ENCODE measurements at places on chromosomes 2 and 18. TPM values are rescaled to one million over a fixed set of nuclear protein-coding genes. Genes with fewer than 3 reads are reported as not detected.

Gene ADD2
- total RNA-seq, result 3.4 TPM

Gene TUBA4B
- total RNA-seq, result 0.72 TPM

Gene FOXD4L1
- total RNA-seq, result 0.96 TPM

Gene SPP2
- not detected for total RNA-seq

Gene PRKAG3
- not detected for total RNA-seq

Gene ABCB11
- 7.9 TPM for total RNA-seq

Gene TRIM54
- total RNA-seq, result 5.1 TPM

Gene ZNF521
- total RNA-seq, result 50.6 TPM

Gene STARD6
- 0.96 TPM for total RNA-seq

Gene CAPG
- 58.5 TPM for total RNA-seq

Gene CAPN14
- 0.96 TPM for total RNA-seq

Gene PTMA
- total RNA-seq, result 622 TPM

Gene C2orf78
- total RNA-seq, result 1.7 TPM

Gene SLC9A2
- total RNA-seq, result 5.1 TPM

Gene SMYD5
- 50.1 TPM for total RNA-seq

Gene SP5
- total RNA-seq, result 3.9 TPM

Gene SERPINB4
- total RNA-seq, result 4.1 TPM

Gene NYAP2
- total RNA-seq, result 0.96 TPM

Gene ASB18
- 2.2 TPM for total RNA-seq

Gene AQP4
- 5.1 TPM for total RNA-seq

Gene ARHGAP25
- total RNA-seq, result 7.7 TPM

Gene STK16
- total RNA-seq, result 24.1 TPM

Gene WDR12
- total RNA-seq, result 4.8 TPM

Gene COLEC11
- not detected for total RNA-seq

Gene BCL2L11
- 11.8 TPM for total RNA-seq

Gene TMEM200C
- total RNA-seq, result 5.1 TPM

Gene MERTK
- total RNA-seq, result 8.4 TPM

Gene USP14
- 22.6 TPM for total RNA-seq

Gene TMEM182
- 20.2 TPM for total RNA-seq

Gene LYPD6
- 22.4 TPM for total RNA-seq

Gene CAPN13
- not detected for total RNA-seq

Gene LYG1
- total RNA-seq, result not detected

Gene POTEJ
- total RNA-seq, result 0.24 TPM

Measured in umbilical cord (tissue), 2 donors.